ENCODE measurements at places on chromosomes 4 and X.

- no peak for DNase-seq
Observed at GRCh38 chr4:3299122-3299975, 6.5 kb downstream of the RGS12 start.

GRCh38 chrX:16394290-16394689 is 227.0 kb downstream of the MAGEB17 start:
- DNase-seq, result peak; percentile 13

DNA sequence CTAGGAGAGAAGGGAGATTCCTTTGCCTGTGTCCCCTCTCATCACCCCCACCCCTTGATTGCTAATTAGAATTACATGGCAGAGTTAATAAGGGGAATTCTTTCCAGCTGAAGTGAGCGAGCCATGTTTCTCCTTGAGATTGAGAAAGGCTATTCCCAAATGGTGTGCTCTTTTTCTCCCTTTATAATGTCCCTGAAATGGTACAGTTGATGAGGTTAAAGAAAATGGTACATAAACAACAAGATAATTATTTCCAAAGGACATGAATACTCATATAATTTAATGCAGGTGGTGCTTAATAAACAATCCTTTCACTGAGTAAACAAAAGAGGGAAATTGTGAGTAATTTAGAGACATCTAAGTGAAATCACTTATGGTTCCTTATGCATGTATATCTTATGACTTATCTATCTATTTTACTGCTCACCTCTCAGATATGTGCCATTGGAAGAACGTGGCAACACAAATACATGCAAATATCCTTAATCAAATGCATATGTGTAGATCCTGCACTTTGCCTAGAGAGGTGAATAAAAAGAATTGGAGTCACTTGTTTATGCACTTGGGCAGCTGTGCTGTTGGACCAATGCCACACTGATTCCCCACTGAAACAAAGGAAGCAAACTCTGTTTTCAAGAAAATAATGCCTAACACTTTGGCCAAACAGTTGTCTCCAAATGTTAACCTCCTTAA is 106.6 kb upstream of the WDR44 start:
- no peak for DNase-seq

DNA sequence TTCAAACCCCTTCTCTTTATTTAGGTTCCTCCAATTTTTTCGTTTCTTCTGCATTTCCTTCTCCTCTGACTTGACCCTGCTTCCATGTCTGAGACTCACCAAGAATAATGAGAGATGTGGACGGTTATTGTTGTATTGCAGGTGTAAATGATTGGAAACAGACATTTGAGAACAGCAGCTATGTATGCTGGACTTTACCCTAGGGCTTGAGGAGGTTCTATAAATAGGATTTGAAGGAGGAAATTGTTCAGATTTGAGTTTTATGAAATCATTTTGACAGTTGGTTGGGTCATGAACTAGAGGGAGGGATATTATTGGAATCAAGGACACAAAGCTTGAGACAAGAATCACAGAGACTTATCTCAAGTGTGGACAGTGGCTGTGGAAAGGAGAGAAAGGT is 614.6 kb upstream of the CPEB2 start:
- no peak for DNase-seq

- DNase-seq, result no peak
Observed at GRCh38 chr4:54913751-54914526, 211.5 kb downstream of the KDR start.

GRCh38 chr4:152310257-152310656 is 225.6 kb downstream of the FBXW7 start:
- peak; percentile 73 for DNase-seq

DNA sequence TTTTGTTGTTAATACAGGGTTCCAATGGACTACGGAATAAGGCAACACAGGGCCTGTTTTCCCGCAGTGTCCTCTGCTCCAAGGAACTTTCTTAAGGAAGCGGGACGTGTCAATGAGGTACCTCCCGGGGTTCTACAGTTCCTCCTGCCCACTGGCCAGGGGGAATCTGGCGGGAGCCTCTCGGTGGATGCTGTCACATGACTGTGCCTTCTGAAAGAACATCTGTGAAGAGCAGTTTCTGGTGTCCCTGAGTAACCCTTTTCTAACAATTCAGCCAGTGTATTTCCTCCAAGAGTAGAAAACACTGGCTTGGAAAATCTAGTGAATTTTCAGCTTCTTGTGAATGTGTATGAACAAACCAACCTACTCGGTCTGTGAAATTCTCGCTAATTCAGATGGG is 32.7 kb downstream of the MFAP3L start:
- no peak for DNase-seq

Measured in choroid plexus epithelial cell (primary cell).